Thyroid gland (tissue), 4 donors: ENCODE measurements at places on chromosomes 11 and 22.

DNA sequence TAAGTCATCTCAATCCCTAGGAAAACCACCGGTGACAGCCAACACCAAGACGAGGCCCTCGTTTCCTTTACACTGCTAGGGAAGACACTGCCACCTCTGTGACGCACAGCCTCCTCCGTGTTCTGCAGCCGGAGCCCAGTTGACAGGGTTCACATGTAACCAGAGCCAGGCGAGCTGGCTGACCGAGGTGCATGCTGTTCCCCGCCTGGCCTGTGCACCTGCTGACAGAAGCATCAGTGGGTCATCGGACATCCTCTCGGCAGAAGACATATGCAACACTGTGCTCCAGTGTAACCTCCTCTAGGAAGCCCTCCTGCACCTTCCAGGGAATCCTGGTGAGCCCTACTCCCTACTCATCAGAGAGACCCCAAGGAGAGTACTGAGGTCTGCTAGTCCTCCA is 114.2 kb upstream of the TP53AIP1 start:
- DNase-seq: no peak

- no peak for DNase-seq
These were observed 9.4 kb upstream of the PATL1 start for GRCh38 chr11:59678118-59678812.

GRCh38 chr11:109123816-109124787 is 297.9 kb upstream of the C11orf87 start:
- peak; percentile 20 for DNase-seq

GRCh38 chr11:75873417-75874221 is 58.6 kb downstream of the UVRAG start:
- DNase-seq: peak; percentile 16

GRCh38 chr22:23692598-23693291 is 1.9 kb downstream of the RGL4 start:
- no peak for DNase-seq

GRCh38 chr22:45150139-45150538 is 13.6 kb upstream of the NUP50 start:
- DNase-seq: no peak

DNA sequence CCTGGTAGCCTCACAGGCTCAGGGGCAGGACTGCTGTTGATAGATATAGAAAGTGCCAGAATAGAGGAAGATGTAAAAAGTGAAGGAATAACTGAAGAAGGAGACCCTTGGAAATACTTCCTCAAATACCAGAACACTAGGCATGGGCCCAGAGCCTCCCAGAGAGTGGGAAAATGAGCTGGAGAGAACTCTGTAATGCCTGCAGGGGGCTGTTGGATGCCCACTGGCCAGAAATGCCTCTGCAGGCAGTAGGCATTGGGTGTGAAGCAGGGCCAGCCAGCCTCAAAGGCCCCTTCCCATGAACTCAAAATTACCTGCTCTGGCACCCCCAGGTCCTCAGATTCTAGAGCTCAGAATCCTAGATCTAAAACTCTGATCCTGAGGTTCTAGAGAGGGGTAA is 15.1 kb downstream of the P2RY2 start:
- no peak for DNase-seq

GRCh38 chr11:69915501-69916250 is 96.5 kb upstream of the FGF3 start:
- peak; percentile 80 for DNase-seq

DNA sequence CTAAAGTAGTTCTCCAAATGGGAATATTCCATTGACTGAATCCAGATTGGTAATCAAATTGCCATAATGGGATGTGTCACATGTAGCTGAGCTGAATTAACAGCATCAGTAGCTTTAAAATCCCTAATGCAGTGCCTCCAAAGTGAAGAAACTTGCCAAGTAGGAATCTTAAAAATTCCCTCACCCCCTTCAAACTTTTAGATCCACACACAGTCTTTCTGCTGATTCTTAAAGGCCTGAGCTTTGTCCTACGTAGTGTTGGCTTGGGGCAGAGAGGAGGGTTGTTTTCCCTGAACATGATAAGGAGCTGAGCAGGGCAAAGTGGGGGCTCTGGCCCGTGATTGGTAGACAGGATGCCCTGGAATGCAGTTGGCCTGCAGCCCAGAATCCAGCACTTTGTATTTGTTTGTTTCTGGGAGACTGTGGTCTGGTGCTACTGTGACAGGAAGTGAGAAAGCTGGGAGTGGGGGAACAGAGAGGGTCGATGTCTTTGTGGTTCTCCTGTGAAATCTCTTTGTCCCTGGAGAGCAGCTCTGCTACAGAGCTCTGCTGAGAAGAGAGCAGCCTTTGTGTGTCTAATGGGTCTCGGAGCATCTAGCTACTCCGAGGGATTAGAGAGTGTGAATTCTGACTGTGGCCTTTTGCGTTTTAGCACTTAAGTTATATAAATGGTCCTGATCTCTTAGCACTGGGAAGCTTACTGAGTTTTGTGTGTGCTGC is 16.9 kb downstream of the CTNND1 start:
- peak; percentile 99 for DNase-seq

- DNase-seq: no peak
These were observed 881.3 kb downstream of the KCNA4 start for GRCh38 chr11:29135504-29135903.

GRCh38 chr11:1342946-1343345 is 33.5 kb upstream of the TOLLIP start:
- no peak for DNase-seq

GRCh38 chr22:48941903-48942575 is 885.6 kb downstream of the BRD1 start:
- no peak for DNase-seq

GRCh38 chr22:19847345-19847632 is 7.4 kb downstream of the GNB1L start:
- DNase-seq: no peak

DNA sequence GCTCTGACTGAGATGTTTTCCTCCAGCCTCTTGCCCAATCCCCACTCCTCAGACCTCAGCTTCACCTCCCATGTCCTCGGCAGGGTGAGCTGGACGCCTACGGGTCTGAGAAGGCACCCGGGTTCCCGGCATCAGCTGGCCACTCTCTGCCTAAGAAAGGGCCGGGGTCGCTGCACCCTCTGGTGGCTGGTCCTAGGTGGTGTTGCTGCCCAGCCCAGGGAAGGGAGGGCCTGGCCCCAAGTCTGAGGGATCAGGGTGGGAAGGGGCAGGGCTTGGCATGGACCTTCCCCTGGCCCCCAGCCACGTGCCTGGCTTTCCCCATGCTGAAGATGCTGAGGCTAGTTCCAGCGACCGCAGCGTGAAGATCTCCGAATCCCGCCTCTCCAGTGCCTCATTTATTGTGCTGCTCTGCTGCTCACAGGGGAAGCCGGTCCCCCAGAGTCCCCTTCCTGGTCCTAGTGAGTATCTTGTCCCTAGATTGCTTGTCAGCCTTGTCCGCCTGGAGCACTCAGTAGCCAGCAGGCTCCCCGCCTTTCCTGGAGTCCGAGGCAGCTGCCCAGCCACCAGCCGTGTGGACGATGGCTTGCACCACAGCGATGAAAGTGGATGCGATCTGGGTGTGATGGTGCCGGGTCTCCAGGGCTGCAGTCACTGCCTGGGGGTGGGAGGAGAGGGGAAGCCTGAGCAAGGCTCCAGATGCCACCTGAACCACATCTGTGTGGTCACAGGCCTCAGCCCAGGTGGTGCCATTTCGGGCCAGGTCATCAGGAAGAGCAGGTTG is 2.9 kb upstream of the GGT5 start:
- peak; percentile 97 for DNase-seq

- DNase-seq: no peak
These were observed 113.7 kb downstream of the ETS1 start for GRCh38 chr11:128473636-128474035.

DNA sequence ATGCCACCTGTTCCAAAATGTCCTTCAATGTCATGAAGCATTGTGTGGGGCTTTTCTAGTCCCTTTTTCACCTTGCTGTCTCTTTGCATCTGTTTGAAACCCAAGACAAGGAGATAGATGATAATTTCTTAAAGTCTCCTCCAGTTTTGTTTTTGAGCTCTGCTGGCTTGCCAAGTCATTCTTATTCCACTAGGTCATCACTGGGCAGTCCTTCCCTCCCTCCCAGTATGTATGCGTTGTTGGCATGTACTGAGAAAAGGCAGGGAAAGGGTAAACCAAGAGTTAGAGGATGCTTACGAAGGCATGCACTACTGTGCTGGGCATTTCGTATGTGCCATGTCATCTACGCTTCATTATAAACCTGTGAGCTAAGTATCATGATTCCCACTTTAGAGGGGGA is 78.6 kb downstream of the PARVA start:
- DNase-seq: no peak

GRCh38 chr11:12567746-12568460 is 106.3 kb upstream of the TEAD1 start:
- no peak for DNase-seq

DNA sequence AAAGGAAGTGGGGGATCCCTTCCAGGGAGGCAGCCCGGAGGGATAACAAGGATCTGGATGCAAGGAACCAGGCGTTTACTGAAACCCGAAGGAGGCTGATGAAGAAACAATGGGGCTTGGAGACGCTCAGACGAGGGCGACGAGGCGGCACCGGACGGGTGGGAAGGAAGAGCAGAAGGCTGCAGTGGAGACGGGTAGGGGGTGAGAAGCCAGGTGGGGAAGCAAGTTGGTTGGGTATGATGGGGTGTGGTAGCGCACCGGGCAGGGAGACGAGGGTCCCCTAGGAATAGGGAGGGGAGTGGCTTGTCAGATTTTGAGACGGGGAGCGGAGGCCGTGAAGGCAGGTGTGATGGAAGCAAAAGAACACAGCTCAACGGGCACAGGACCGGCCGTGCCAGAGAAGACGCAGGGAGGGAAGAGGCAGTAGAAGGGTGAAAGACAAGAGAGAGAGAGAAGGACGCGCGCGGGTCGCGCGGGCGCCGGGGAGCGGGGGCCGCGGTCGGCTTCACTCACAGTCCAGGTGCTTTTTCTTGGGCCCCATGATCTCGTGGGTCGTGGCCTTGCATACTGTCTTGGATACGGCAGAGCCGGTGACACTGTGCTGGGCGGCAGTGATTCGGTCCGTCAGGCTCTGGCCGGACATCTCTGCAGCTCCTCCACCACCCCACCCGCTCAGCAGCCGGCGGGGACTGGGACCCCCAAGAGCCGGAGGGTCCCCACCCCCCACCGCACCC is 579 bp downstream of the PICALM start:
- peak; percentile 54 for DNase-seq

- DNase-seq: no peak
These were observed 2.2 kb downstream of the ZNF143 start for GRCh38 chr11:9462806-9463537.

- no peak for DNase-seq
These were observed 97.3 kb downstream of the STIM1 start for GRCh38 chr11:3952715-3953114.

DNA sequence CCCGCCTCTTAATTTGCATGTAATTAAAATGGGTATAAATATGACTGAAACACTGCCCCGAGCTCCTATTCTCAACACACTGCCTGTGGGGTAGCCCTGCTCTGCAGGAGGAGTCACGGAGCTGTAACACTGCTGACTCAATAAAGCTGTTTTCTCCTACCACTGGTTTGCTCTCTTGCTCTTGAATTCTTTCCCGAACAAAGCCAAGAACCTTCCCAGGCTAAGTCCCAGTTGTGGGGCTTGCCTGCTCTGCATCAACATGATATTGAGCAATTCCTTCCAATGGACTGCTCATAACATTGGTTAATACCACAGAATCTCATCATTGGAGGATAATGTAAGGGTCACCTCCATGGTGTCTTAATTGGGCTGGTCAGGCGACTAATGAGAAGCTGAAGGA is 114.4 kb downstream of the FBXO7 start:
- no peak for DNase-seq

- DNase-seq: no peak
These were observed 22.7 kb downstream of the CELSR1 start for GRCh38 chr22:46514592-46515207.

- no peak for DNase-seq
These were observed 42.0 kb upstream of the CARS1 start for GRCh38 chr11:3099178-3099577.

GRCh38 chr11:83978942-83979341 is 692.8 kb upstream of the CCDC90B start:
- no peak for DNase-seq

DNA sequence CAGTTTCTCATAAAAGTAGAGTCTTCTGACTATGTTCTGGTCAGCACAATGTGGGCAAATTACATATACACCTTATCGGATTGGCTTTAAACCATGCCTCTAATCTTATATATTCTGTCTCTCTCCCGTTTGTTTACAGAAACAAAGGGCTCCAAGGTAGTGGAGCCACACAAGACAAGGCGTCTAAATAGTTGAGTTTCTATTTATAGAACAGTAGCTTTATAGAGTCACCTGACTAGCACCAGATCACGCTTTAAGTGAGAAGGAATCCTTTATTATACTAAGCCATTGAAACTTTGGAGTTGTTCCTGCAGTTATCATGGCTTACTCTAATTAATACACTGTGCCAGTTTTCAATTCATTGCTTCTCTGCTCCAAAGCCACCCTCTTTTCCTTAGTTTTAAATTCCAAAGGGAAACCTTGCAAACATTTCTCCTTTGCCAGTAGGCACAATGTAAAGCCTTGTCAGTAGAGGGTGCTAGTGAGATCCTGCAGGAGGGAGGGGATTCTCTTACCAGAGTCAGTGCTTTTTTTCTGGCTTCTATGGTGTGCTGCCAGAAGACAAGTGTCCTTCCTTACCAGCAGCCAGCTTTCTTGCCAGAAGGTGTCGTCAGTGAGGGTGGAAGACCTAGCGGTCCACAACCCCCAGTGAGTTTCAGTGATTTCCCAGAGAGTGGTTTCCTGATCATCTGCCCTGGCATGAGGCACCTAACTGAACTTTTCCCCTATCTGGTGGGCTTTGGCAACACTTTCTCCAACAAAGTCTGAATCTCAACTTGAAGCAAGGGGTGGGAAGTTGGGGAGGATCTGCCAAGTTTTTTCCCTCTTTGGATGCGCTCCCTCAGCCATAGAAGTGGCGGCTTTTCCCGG is 71.7 kb downstream of the RAB38 start:
- peak; percentile 65 for DNase-seq

DNA sequence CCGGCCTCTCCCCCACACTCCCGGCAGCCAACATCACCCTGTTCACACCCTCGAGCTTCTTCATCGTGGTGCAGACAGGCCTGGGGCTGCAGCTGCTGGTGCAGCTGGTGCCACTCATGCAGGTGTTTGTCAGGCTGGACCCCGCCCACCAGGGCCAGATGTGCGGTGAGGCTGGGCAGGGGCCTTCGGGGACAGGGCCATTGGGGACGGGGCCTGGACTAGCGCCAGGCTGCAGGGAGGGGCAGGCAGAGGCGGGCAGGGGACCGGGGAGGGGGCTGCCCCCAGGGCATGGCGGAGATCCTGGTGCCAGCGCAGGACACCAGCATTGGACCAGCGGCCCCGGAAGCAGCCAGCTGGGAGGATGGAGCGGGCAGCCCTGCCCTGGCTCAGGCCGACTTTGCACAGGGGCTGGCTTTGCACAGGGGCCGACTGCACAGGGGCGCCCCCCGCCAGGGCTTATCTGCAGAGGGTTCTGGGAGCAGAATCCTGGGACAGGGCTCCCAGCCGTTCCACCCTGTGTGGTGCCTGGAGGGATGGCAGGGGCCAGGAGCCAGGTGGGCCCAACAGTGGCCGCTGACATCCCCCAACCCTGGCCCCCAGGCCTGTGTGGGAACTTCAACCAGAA is 8.6 kb downstream of the MUC5B start:
- no peak for DNase-seq
